Tracheal epithelial cell (primary cell): ENCODE measurements at places on chromosomes 16 and 17. TPM values are rescaled to one million over a fixed set of nuclear protein-coding genes. Genes with fewer than 3 reads are reported as not detected.

Gene LRRC46
- total RNA-seq = not detected in 2 replicates

Gene GAS2L2
- 0.24 TPM in 1 of 2 replicates, not detected in the other for total RNA-seq

Gene SCGB1C2
- total RNA-seq = not detected in 2 replicates

Gene CFAP97D1
- total RNA-seq = not detected in 2 replicates

Gene CYB561
- 26.7 and 37.9 TPM in 2 replicates for total RNA-seq

Gene TLCD1
- total RNA-seq = 9.4 and 10.6 TPM in 2 replicates

Gene TMEM88
- total RNA-seq = 0.43 and 0.96 TPM in 2 replicates

Gene SSH2
- 3.6 and 5.5 TPM in 2 replicates for total RNA-seq

Gene RSPRY1
- 36.1 and 45.6 TPM in 2 replicates for total RNA-seq

Gene MFSD11
- 17.1 and 37.9 TPM in 2 replicates for total RNA-seq

Gene TRIM25
- total RNA-seq = 25.3 and 37.5 TPM in 2 replicates

Gene ZPBP2
- total RNA-seq = not detected in 2 replicates

Gene GAST
- total RNA-seq = 2.1 TPM in 1 of 2 replicates, not detected in the other

Gene PTX4
- total RNA-seq = 0.85 TPM in 1 of 2 replicates, not detected in the other

Gene RMI2
- total RNA-seq = 1.7 and 5.3 TPM in 2 replicates

Gene MT4
- total RNA-seq = not detected in 2 replicates

Gene KRTAP2-3
- total RNA-seq = 2.9 TPM in 1 of 2 replicates, not detected in the other

Gene FNDC8
- not detected in 2 replicates for total RNA-seq
